ENCODE measurements at places on chromosomes 7 and 10.

GRCh38 chr7:108605559-108606201 lies 36.0 kb downstream of the DNAJB9 start:
- H3K36me3 ChIP-seq: no peaks in the 10 kb centered on the region
- DNase-seq: no peak
- H3K4me3 ChIP-seq: no peak overlapping the region
- H3K27me3 ChIP-seq: no peaks in the 10 kb centered on the region
- peaks cover 8% of the 10 kb centered on the region for H3K4me1 ChIP-seq
- H3K27ac ChIP-seq: no peak overlapping the region

DNA sequence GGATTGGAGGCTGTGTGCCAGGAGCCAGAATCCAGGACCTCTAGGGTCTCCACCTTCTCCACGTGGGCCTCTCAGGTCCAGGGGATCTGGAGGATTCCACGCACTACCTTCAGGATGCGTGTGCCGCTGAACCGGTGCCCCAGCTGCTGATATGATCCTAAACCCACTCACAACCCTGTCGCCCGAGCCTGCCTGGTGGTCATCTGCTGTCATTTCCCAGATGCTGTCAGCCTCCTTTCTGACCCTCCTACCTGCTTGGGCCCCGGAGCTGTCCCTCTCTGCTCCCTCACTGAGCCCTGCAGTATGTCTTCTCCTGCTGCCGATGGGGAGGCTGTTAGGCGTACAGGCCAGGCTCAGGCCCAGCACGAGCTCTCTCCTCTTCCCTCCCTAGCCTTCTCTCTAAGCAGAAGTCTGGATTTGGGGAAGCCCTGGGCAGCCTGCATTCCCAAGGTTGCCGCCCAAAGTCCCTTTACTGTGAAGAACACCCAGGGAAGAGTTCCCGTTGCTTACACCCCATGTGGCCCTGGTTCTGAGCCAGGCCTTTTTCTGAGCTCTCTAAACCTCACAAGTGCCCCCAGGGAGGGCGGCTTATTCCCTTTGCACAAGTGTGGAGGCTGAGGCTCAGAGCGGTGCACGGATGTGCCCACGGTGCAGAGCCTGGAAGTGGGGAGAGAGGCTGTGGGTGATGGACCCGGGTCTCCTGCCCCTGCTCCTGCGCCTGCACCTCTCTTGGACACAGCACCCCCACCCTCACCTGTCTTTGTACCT lies 30.8 kb upstream of the ZNF488 start:
- H3K4me3 ChIP-seq: no peak overlapping the region
- H3K4me1 ChIP-seq: no peaks in the 10 kb centered on the region
- H3K27me3 ChIP-seq: no peaks in the 10 kb centered on the region
- DNase-seq: no peak
- no peak overlapping the region for H3K27ac ChIP-seq

- H3K27me3 ChIP-seq: peaks cover 1% of the 10 kb centered on the region
- H3K27ac ChIP-seq: no peak overlapping the region
Measured at GRCh38 chr10:93947055-93947454, 46.7 kb upstream of the PLCE1 start.

DNA sequence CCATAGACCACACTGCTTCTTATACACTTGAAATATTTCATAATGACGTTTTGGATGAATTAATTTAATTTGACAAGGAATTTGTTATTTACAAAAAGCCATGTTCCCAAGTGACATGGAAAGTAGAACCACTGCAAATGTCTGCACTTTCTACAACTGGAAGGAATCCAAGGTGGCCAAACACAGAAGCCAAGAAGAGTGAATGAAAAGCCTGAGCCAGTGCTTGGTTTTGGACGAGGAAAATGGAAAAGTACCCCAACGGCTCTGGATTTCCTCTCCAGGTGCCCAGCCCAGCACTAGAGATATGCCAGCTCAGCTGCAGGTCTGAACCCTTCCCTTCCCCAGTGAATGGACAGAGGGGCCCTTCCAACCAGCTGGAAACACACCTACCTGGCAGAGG lies 279.4 kb downstream of the TNS3 start:
- no peaks in the 10 kb centered on the region for H3K27me3 ChIP-seq
- no peaks in the 10 kb centered on the region for H3K36me3 ChIP-seq
- no peak overlapping the region for H3K27ac ChIP-seq
- H3K4me3 ChIP-seq: no peak overlapping the region

DNA sequence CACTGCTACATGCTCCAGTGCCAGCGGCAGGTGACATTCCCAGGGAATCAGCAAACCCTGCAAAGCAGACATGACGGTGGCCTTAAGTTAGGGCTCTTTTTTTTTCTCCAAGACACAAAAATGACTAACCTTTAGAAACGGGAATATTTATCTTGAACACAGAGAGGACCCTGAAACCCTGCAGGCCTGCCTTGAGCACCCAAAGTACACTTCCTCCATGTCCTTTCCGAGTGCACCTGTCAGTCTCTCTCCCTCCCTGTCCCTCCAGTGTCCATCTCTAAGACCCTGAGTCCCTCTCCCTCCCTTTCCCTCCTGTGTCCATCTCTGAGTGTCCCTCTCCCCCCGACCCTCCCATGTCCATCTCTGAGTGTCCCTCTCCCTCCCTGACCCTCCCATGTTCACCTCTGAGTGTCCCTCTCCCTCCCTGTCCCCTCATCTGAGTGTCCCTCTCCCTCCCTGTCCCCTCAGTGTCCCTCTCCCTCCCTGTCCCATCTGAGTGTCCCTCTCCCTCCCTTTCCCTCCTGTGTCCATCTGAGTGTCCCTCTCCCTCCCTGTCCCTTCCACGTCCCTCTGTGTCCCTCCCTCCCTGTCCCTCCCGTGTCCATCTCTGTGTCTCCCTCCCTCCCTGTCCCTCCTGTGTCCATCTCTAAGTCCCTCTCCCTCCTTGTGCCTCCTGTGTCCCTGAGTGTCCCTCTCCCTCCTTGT lies 51.2 kb upstream of the CAMK2B start:
- H3K27ac ChIP-seq: no peak overlapping the region
- peaks cover 9% of the 10 kb centered on the region for H3K27me3 ChIP-seq
- no peak for DNase-seq
- no peaks in the 10 kb centered on the region for H3K36me3 ChIP-seq

DNA sequence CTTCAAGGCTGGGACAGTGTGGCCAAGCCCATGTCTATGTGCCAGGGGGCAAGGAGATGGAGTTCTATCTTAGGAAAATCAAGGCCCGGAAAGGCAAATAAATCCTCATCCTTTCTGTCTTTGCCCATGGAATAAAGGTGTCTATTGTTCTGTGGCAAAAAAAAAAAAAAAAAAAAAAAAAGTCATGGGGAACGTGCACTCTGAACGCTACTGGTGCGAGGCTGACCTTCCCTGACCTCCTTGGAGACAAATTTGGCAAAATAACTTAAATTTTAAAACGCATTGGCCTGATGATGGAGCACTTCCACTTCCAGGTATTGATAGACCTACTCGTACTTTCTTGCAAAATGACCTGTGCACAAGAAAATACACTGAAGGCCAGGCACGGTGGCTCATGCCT lies 12.2 kb upstream of the BAG3 start:
- H3K27ac ChIP-seq: no peak overlapping the region
- no peaks in the 10 kb centered on the region for H3K27me3 ChIP-seq
- H3K36me3 ChIP-seq: no peaks in the 10 kb centered on the region
- H3K4me3 ChIP-seq: no peak overlapping the region
- no peak for DNase-seq

DNA sequence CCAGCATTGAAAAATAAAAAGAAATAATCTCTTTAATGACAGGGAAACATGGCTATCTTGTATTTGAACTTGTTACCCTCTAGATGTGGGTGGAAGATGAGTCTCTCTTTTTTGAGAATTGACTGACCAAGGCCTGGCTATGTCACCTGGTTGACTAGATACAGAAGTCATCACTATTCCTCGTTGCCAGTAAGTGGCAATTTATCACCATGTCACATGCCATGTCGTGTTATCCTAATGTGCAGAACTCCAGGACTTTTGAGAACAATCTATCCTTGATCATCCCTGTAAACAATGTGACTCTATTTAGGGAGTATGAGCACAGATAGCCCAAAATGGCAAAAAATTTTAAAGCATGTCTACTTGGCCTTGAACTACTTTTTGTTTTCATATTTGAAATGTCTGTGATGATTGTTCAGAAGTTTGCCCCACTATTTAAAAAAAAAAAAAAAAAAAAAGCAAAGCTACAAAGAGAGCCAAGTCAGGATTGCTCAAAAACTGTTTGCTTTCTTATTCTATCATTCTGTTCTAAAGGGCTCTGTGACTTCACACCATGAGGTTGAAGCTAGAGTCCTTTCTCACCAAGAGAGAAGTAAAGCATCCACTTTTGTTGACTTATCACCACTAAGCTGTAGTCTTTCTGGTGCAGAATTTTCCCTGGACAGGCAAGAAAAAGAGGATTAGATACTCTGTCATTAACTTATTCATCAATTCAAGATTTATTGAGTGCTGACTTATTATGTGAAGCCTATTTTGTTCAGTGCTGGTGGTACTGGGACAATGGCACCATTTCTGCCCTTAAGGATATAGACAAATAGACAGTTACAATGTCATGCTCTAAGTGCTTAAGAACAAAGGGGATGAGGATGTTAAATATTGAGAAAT lies 10.4 kb upstream of the WIPF3 start:
- H3K4me3 ChIP-seq: no peak overlapping the region
- H3K36me3 ChIP-seq: no peaks in the 10 kb centered on the region
- no peak overlapping the region for H3K27ac ChIP-seq

DNA sequence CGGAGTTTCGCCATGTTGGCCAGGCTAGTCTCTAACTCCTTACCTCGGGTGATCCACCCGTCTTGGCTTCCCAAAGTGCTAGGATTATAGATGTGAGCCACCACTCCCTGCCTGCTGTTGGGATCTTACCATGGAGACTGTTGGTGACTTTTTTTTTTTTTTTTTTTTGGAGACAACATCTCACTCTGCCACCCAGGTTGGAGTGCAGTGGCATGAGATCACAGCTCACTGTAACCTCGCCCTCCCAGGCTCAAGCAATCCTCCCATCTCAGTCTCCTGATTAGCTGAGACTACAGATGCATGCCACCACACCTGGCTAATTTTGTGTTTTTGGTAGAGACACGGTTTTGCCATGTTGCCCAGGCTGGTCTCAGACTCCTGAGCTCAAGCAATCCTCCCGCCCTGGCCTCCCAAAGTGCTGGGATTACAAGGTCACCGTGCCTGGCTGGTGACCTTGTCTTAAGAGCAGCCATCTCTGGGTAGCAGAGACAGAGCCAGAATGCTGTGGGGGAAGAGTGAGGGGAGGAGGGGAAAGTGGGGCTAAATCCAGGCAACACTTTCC lies 25.7 kb upstream of the ASCC1 start:
- H3K27ac ChIP-seq: 0 out of 2 replicates have a peak overlapping the region, but pooled peaks have one; percentile 32
- no peak for DNase-seq
- no peaks in the 10 kb centered on the region for H3K36me3 ChIP-seq
- no peak overlapping the region for H3K4me3 ChIP-seq
- no peaks in the 10 kb centered on the region for H3K27me3 ChIP-seq
- peaks cover 23% of the 10 kb centered on the region for H3K4me1 ChIP-seq

Measured in WTC11 (cell line).